ENCODE measurements at places on chromosomes 7 and 10. TPM values are rescaled to one million over a fixed set of nuclear protein-coding genes. Genes with fewer than 3 reads are reported as not detected.
A peak's percentile ranks its signal among the peaks of the same experiment; 100 is the strongest.

FEZF1 gene
- total RNA-seq = 114 TPM

IRF5 gene
- total RNA-seq = not detected

GRCh38 chr7:55296070-55296469 is 69.1 kb upstream of the LANCL2 start:
- no peaks in the 10 kb centered on the region for H3K27me3 ChIP-seq
- H3K27ac ChIP-seq = no peak overlapping the region
- no peaks in the 10 kb centered on the region for H3K4me1 ChIP-seq
- DNase-seq = no peak

- H3K4me3 ChIP-seq = no peak overlapping the region
- no peaks in the 10 kb centered on the region for H3K36me3 ChIP-seq
- DNase-seq = no peak
Measured at GRCh38 chr7:10780400-10780747, 193.3 kb upstream of the PHF14 start.

DNA sequence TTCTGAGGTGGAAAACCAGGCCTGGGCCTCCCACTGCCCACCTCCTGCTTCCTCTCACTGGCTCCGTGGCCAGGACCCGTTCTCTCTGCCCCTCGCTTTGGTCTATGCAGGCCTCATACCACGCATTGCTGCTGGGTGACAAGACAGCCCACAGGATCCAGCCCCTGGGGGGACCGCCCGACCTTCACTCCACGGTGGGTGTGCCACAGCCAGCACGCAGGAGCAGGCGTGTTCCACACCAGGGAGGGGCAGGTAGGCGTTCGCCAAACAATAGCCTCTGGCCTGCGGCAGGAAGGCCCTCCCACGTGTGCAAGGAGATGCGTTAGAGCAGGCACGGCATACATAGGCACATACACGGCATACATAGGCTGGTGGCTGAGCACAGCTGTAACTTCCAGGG is 233.4 kb downstream of the WDR37 start:
- H3K36me3 ChIP-seq = no peaks in the 10 kb centered on the region
- no peak overlapping the region for H3K4me3 ChIP-seq
- H3K27me3 ChIP-seq = peaks cover 91% of the 10 kb centered on the region
- no peaks in the 10 kb centered on the region for H3K4me1 ChIP-seq

- peaks cover 25% of the 10 kb centered on the region for H3K4me1 ChIP-seq
- no peaks in the 10 kb centered on the region for H3K36me3 ChIP-seq
- H3K27me3 ChIP-seq = no peaks in the 10 kb centered on the region
Measured at GRCh38 chr10:125687507-125688185, 4.7 kb upstream of the TEX36 start.

- H3K27me3 ChIP-seq = no peaks in the 10 kb centered on the region
- H3K27ac ChIP-seq = no peak overlapping the region
- no peak for DNase-seq
- H3K36me3 ChIP-seq = no peaks in the 10 kb centered on the region
- no peak overlapping the region for H3K4me3 ChIP-seq
- H3K4me1 ChIP-seq = no peaks in the 10 kb centered on the region
Measured at GRCh38 chr7:136923111-136923667, 54.7 kb downstream of the CHRM2 start.

- DNase-seq = no peak
- H3K27ac ChIP-seq = peak overlapping the region; percentile 2
- peaks cover 31% of the 10 kb centered on the region for H3K36me3 ChIP-seq
- H3K4me3 ChIP-seq = no peak overlapping the region
- no peaks in the 10 kb centered on the region for H3K27me3 ChIP-seq
Measured at GRCh38 chr10:109187677-109188076, 735.6 kb downstream of the XPNPEP1 start.

MBLAC1 gene
- total RNA-seq = 3.0 TPM

AGMO gene
- 0.26 TPM for total RNA-seq

TMEM196 gene
- total RNA-seq = not detected

- no peak overlapping the region for H3K27ac ChIP-seq
- no peaks in the 10 kb centered on the region for H3K36me3 ChIP-seq
- H3K27me3 ChIP-seq = peaks cover 26% of the 10 kb centered on the region
- H3K4me3 ChIP-seq = no peak overlapping the region
- no peak for DNase-seq
Measured at GRCh38 chr10:90992462-90992861, 71.6 kb upstream of the ANKRD1 start.

DNA sequence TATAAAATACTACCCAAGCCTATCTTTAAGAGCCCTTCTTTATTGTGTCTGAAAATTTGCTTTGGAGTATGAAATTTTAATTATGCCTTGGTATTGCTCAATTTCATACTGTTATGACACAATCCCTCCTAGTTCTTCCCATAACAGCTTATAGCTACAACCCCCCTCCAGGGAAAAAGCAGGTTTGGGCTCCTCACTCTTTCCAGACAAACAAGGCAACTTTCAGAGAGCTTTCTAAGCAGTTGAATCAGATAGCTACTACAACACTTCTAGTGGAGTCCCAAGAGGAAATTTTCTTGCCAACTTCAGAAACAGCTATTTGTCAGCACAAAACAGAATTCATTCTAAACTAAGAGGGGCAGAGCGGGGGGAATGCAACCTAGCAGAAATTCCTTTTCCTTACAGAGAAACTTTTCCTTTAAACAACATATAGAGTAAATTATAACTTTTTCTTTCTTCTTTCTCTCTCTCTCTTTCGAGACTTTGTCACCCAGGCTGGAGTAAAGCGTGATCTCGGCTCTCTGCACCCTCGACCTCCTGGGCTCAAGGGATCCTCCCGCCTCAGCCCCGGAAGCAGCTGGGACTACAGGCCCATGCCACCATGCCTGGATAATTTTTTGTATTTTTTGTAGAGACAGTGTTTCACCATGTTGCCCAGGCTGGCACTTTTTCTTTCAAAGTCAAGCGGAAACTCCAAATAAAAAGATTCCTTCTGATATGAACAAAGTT is 26.0 kb upstream of the JMJD1C start:
- H3K36me3 ChIP-seq = peaks cover 5% of the 10 kb centered on the region
- peak overlapping the region; percentile 84 for H3K27ac ChIP-seq
- peak overlapping the region; percentile 28 for H3K4me3 ChIP-seq
- peak; percentile 90 for DNase-seq
- H3K4me1 ChIP-seq = peaks cover 30% of the 10 kb centered on the region

- H3K27ac ChIP-seq = no peak overlapping the region
- H3K36me3 ChIP-seq = no peaks in the 10 kb centered on the region
- H3K4me1 ChIP-seq = no peaks in the 10 kb centered on the region
- no peak overlapping the region for H3K4me3 ChIP-seq
- H3K27me3 ChIP-seq = no peaks in the 10 kb centered on the region
- no peak for DNase-seq
Measured at GRCh38 chr7:121810831-121811672, 61.9 kb upstream of the PTPRZ1 start.

VSIR gene
- not detected for total RNA-seq

DNA sequence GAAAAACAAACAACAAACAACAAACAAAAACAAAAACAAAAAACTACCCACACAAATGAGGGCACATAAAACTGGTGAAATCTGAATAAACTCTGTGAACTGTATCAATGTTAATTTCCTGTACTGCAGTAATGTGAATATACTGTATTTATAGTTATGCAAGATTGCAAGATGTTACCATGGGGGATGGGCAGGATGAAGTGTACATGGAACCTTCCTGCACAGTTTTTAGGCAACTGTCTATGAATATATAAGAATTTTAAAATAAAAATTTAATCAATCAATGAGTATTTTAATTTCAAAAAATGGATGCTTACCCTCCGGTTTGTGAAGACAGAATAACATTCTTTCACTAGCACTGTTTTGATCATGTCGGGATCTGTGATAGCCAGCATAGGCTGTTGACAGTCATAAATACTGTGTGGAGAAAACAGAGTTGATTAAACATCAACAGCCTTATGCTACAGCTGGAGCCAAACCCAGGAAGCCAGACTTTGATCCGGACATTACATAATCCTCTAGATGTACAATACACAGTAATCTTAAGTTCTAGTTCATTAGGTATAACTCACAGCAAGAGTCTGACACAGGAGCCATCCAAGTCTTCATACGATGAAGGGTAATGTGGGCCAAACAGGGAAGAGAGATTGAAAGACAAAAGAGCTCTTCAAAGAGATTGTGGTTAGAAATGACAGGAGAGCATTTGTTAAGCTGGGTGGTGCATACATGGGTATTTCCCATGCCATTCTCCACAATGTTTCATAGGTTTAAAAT is 14.8 kb downstream of the CYP3A7 start:
- no peaks in the 10 kb centered on the region for H3K27me3 ChIP-seq
- H3K4me1 ChIP-seq = no peaks in the 10 kb centered on the region
- H3K36me3 ChIP-seq = no peaks in the 10 kb centered on the region

HABP2 gene
- total RNA-seq = not detected

DNA sequence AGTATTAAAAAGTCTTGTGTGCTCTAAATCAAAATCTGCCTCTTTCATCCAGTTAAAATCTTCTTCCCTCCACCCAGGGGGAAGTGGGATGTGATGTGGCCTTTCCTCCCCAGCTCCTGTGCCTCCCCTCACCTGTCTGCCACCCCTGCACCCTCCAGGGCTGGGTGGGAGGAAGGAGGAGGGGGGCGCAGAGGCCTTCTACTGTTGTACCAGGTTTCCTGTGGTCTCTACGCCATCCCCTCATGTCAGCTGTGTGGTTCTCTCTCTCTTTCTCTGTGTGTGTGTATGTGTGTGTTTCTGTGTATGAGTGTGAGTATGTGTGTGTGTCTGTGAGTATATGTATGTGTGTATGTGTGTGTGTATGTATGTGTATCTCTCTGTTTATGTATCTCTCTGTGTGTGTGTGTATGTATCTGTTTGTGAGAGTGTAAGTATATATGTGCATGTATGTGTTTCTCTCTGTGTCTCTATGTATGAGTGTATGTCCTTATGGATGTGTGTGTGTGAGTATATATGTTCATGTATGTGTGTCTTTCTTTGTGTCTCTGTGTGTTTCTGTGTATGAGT is 45.5 kb upstream of the C10orf71 start:
- H3K4me1 ChIP-seq = no peaks in the 10 kb centered on the region
- H3K27ac ChIP-seq = no peak overlapping the region
- no peak overlapping the region for H3K4me3 ChIP-seq
- no peak for DNase-seq

- DNase-seq = no peak
- H3K27ac ChIP-seq = no peak overlapping the region
- H3K4me3 ChIP-seq = no peak overlapping the region
- H3K27me3 ChIP-seq = no peaks in the 10 kb centered on the region
Measured at GRCh38 chr10:11832042-11832441, 8.9 kb downstream of the PROSER2 start.

ACSM6 gene
- total RNA-seq = not detected

DNA sequence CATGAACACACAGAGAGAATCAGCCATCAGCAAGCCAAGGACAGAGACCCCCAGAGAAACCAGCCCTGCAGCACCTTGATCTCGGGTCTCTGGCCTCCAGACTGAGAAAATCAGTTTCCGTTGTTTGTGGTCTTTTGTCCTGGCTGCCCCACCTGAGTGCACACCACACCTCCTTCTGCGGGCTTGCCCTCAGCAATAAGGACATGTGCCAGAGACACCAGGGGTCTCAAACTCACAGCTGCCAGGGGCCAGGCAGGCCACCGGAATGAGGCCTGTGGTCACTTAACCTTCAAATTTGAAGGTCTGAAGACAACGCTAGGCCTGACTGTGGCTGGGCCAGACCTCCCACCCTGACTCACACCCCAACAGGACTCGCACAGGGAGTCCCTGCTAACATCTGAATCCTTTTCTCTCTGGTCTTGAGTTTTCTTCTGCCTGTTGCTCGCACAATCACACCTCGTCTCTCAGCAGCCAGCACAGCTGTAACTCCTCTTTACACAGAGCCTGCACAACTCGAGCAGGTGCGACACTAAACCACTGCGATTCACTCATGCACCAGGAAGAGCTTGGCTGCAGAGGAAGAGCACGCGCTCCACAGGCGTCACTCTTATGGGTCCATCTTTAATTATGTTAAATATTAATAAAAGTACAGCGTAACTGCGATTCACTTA is 86.2 kb downstream of the CHST15 start:
- H3K4me3 ChIP-seq = no peak overlapping the region
- no peak overlapping the region for H3K27ac ChIP-seq
- no peaks in the 10 kb centered on the region for H3K36me3 ChIP-seq

ARL5B gene
- total RNA-seq = 30.2 TPM

TRIM73 gene
- total RNA-seq = 0.39 TPM

DNA sequence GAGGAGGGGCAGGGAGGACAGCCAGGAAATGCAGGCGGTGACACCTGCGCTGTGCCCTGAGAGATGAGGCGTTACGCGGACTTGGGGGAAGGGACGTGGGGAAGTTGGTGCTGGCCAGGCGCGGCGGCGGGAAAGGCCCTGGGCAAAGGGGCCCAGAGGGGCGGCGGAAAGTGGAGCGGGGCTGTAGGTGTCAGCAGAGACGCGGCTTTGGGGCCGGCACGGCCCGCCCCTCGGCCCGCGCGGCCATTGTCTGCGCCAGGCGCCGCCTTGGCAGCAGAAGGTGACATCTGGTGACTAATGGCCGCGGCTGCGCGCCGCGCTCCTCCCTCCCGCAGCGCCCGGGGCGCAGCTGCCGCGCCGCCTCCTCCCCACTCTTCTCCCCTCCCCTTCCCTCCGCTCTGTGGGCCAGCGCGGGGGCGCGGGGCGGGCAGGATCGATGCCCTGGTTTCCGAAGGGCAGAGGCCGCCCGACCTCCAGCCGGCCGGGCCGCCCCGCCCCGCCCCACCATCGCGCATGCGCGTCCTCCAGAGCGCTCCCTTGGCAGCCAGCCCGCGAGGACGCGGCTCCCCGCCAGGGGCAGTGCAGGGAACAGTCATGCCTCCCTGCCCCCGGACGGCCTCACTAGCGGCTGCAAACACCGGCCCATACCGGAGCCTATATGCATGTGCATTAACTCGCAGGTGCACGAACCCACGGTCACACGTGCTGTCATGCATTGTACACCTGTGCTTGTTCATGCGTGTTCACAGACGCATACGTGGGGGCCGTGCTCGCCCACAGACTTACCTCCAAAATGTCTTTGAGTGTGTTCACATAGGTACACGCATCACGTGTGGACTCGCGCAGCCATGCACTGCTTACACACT is 269.6 kb downstream of the RPS24 start:
- peak overlapping the region; percentile 55 for H3K4me3 ChIP-seq
- peak overlapping the region; percentile 54 for H3K27ac ChIP-seq
- no peaks in the 10 kb centered on the region for H3K36me3 ChIP-seq

- peak overlapping the region; percentile 3 for H3K4me3 ChIP-seq
- H3K4me1 ChIP-seq = peaks cover 21% of the 10 kb centered on the region
- no peak for DNase-seq
- H3K27ac ChIP-seq = no peak overlapping the region
- H3K27me3 ChIP-seq = peaks cover 93% of the 10 kb centered on the region
Measured at GRCh38 chr10:75408509-75408875, 6.9 kb upstream of the ZNF503 start.

- no peaks in the 10 kb centered on the region for H3K4me1 ChIP-seq
- no peaks in the 10 kb centered on the region for H3K36me3 ChIP-seq
- no peak overlapping the region for H3K27ac ChIP-seq
- no peak for DNase-seq
- no peaks in the 10 kb centered on the region for H3K27me3 ChIP-seq
Measured at GRCh38 chr7:23210506-23210905, 28.7 kb downstream of the NUP42 start.

- no peak overlapping the region for H3K27ac ChIP-seq
- H3K4me1 ChIP-seq = no peaks in the 10 kb centered on the region
- no peak overlapping the region for H3K4me3 ChIP-seq
- H3K27me3 ChIP-seq = no peaks in the 10 kb centered on the region
- DNase-seq = no peak
- no peaks in the 10 kb centered on the region for H3K36me3 ChIP-seq
Measured at GRCh38 chr7:149833495-149834130, 4.6 kb upstream of the ZNF862 start.

- H3K4me1 ChIP-seq = peaks cover 18% of the 10 kb centered on the region
- no peak for DNase-seq
- no peaks in the 10 kb centered on the region for H3K27me3 ChIP-seq
- no peak overlapping the region for H3K27ac ChIP-seq
- H3K36me3 ChIP-seq = no peaks in the 10 kb centered on the region
- no peak overlapping the region for H3K4me3 ChIP-seq
Measured at GRCh38 chr10:124356701-124357560, 61.8 kb downstream of the OAT start.

- H3K36me3 ChIP-seq = no peaks in the 10 kb centered on the region
- H3K4me1 ChIP-seq = peaks cover 11% of the 10 kb centered on the region
- no peaks in the 10 kb centered on the region for H3K27me3 ChIP-seq
Measured at GRCh38 chr7:20403331-20403730, 72.6 kb downstream of the ITGB8 start.

Data from A673 (cell line).